COLO829 (cell line): ENCODE measurements at places on chromosomes 12 and 14.

DNA sequence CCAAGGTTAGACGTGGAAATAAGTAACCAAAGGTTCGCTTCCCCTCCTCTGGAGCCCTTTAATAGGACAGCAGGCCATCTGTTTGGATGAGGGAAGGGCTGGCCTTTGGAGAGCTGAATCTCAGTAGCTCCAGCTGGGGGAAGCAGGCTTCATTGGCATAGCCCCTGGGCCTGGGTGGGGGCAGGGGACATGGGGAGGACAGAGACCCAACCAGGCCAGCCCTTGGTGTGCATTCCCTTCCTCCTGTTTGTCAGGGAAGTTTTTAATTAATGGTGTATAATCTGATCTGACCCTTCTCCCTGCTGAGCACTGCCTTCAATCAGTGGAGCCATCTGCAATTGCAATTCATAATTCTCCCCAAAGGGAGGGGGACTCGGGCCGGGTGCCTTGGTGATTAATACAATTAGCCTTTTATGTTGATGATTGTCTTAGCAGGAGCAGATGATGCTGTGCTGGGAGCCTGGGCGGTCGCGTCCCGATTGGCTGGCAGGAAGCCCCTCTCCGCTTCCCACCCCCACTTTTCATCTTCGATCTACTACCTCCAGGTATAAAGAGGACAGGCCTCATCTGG, 6.4 kb downstream of the AQP6 start:
- no peak for DNase-seq

- DNase-seq = no peak
Observed at GRCh38 chr14:94173471-94173884, 644 bp upstream of the PPP4R4 start.

GRCh38 chr12:49864798-49865090, 21.8 kb upstream of the BCDIN3D start:
- no peak for DNase-seq

- no peak for DNase-seq
Observed at GRCh38 chr12:131340616-131341210, 370.2 kb upstream of the SFSWAP start.

DNA sequence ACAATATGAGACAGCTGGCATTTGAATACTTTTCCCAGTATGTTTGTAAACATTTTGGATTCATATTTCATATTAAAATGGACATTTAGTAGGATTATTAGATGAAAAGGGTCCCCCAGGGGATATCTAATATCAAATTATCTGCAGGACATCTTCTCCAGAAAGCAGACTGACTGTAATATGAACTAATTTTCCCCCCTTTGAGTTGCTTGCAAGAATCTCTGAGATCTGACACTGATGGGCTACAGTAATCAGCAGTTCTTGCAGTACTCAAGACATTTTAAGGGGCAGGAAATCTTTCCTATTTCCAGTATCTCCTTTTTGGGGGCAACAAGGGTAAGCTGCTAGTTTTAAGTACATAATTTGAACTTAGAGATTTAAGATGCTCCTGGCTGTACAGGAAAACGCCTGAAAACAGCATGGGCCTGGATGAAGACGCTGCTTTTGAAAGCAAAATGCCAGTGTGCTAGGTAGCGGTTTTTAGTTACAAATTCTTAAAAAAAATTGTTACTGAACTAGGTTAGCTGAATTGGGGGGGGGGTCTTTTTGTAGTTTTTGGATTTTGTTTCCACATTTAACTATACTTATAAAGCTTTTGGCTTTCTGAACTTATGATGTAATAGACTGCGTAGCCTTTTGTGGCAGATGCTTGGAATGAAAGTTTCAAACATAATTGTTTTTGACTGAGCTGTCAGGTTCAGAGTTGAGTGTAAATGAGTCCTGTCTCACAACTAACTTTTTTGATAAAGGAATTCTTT, 2.2 kb downstream of the FRMD6 start:
- DNase-seq = no peak

- no peak for DNase-seq
Observed at GRCh38 chr12:68998041-68998440, 65.1 kb upstream of the CPM start.

GRCh38 chr14:77062261-77062660, 33.8 kb upstream of the IRF2BPL start:
- no peak for DNase-seq

DNA sequence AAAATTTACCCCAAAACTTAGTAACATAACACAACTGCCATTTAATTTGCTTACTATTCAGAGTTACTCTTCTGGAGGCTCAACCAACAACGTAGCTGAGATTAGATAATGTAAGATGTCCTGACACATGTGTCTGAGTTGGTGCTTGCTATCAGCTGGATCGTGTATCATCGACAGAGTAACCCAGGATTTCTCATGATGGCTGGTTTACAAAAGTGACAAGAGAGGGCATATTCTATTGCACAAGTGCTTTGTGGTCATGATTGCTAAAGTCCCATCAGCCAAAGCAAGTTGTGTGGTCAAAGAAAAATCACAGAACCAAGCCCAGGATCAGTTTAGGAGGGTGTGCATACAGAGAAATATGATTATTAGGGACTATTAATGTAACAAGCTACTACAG, 73.4 kb downstream of the CAPZA3 start:
- DNase-seq = no peak

DNA sequence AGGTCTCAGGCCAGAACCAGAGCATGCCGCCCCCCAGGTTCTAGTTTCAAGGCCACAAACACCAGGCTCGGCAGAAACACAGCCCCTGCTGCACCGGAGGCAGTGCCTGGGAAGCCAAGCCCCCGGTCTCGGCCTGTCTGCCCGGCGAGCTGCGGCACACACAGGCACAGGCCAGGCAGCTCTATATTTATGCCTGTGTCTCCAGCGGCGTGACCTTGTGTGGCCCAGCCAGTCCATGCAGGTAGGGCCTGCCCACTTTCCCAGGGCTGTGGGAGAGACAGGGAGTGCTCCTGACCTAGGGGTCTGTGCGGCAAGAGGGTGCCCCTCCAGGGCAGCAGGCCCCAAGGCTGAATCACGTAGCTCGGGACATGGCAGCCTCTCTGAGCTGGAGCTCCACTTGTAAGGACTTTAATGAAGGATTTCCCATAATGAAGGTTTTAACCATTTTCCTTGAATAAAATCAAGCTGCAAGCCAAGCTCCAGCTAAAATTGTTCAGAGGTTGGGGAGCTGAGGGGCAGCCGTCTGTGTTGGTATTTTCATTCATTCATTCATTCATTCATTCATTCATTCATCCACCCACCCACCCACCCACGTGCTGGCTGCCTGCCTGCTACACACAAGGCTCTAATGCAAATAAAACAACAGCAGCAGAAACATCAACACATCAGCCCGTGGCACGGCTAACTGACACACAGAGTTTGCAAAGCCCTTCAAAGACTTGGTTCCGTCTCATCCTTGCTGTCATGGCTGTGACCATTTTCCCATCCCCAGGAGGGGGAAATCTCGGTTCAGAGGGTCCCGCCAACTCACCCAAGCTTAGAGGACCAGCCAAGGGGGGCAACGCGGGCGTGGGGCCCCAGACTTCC, 92.0 kb downstream of the RFLNA start:
- no peak for DNase-seq

- no peak for DNase-seq
Observed at GRCh38 chr14:58846682-58847465, 209.1 kb downstream of the DACT1 start.

- DNase-seq = no peak
Observed at GRCh38 chr14:69459122-69459521, 25.4 kb upstream of the PLEKHD1 start.

DNA sequence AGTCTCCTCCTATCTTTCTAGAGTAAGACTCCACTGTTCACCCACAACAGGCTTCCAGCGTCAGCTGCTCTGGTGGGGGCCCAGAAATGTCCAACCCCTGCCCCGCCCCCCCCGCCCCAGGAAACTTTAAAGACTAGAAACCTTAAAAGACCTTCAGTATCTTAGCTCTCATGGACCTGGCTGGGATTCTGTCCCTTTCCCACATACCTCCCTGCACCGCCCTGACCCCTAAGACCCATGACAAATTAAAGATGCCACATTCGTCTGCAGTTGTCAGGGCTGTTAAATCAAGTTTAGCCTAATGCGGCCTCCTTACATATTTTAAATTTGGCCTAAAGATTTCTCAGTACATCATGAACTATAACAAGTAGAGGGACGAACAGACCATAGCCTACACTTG, 10.0 kb upstream of the SERPINA10 start:
- DNase-seq = no peak

DNA sequence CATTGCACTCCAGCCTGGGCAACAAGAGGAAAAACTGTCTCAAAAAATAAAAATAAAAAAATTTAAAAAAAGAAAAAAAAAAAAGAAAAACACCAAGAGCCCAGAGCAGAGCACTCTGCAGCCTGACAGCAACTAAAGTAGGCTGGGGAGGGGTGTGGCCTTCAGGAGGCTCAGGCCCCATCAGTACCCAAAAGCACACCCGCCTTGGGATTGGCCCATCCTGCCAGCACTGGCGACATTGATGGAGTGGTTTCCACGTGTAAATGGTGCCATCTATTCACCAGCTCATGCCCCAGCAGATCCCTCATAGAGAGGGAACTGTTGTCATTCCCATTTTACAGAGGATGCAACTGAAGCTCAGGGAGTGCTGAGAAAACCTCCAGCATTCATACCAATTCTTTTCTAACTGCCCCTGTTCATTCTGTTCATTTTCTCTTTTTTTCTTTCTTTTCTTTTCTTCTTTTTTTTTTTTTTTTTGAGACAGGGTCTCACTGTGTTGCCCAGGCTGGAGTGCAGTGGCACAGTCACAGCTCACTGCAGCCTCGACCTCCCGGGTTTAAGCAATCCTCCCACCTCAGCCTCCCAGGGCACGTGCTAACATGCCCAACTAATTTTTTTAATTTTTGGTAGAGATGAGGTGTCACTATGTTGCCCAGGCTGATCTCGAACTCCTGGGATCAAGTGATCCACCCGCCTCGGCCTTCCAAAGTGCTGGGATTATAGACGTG, 89.3 kb downstream of the IRF2BPL start:
- DNase-seq = no peak

DNA sequence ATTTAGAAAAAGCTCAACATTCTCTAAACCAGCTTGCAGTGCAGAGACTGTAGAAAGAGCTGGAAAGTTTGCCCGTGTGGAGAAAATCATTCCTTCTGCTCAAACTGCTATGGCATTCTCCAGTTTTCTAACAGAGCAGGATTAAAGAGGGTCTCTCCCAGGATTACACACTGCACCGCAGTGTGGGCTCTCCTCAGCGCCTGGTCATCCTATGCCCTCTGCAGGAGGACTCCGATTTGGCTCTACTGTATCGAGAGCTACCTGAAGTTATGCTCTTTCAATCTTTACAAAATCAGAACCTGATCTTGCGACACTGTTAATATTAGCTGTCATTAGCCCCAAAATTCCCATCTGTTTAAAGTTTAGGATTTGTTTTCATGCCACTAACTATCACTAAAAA, 33.0 kb downstream of the BHLHE41 start:
- DNase-seq = no peak

GRCh38 chr12:42130672-42131402, 13.8 kb downstream of the GXYLT1 start:
- peak; percentile 66 for DNase-seq

GRCh38 chr14:28243600-28243999, 523.0 kb upstream of the FOXG1 start:
- no peak for DNase-seq

GRCh38 chr14:75422169-75422568, 5.7 kb upstream of the JDP2 start:
- peak; percentile 40 for DNase-seq
